Cortex of kidney (tissue), 1 donor: ENCODE measurements at places on chromosomes 6 and 20.

GRCh38 chr20:41249411-41250281, 67.9 kb downstream of the ZHX3 start:
- no peak for DNase-seq

DNA sequence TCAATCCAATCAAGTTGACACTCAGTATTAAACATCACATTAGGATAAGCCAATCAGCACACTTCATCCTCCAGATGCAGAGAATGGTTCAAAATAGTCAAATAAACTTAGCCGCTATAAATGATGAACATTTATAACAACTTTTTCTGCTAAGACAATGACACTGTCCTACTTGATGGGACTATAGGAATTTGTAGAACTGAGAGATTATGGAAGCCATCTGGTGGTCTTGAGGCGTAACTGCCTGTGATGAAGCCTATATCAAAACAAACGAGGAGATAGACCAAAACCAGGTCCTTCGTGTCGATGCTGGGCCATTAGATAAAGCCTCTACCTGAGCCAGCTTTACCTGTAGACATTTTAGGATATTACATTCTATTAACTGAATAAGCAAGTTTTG, 631.1 kb downstream of the COL12A1 start:
- DNase-seq = no peak

- DNase-seq = no peak
Observed at GRCh38 chr20:24768713-24769601, 180.1 kb upstream of the CST7 start.

DNA sequence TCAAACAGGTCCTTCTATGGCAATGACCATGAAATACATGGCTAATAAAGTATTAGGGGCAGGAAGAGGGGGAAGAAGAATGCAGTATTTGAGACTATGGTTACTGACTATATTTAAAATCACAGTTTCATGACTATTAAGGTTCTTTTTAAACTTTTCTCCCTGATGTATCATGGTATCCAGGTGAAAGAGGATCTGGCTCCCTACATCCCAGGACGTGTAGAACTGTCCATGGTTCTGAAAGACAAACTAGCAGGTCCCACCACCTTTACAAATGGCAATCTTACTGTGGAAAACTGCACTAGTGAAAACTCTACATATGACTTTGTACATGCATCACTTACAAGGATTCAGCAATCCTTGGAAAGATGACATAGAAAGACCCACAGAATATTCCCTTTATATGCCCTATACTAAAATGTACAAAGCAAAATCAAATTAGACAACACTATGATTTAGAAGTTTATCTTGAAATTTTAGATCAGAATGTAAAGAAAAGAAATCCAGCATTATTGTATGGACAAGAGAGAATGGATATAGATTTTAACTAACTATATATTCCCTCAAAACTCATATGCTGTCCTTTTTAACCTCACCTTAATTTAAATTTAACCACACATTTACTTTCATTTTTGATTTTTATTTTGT, 33.5 kb downstream of the RPP21 start:
- no peak for DNase-seq

DNA sequence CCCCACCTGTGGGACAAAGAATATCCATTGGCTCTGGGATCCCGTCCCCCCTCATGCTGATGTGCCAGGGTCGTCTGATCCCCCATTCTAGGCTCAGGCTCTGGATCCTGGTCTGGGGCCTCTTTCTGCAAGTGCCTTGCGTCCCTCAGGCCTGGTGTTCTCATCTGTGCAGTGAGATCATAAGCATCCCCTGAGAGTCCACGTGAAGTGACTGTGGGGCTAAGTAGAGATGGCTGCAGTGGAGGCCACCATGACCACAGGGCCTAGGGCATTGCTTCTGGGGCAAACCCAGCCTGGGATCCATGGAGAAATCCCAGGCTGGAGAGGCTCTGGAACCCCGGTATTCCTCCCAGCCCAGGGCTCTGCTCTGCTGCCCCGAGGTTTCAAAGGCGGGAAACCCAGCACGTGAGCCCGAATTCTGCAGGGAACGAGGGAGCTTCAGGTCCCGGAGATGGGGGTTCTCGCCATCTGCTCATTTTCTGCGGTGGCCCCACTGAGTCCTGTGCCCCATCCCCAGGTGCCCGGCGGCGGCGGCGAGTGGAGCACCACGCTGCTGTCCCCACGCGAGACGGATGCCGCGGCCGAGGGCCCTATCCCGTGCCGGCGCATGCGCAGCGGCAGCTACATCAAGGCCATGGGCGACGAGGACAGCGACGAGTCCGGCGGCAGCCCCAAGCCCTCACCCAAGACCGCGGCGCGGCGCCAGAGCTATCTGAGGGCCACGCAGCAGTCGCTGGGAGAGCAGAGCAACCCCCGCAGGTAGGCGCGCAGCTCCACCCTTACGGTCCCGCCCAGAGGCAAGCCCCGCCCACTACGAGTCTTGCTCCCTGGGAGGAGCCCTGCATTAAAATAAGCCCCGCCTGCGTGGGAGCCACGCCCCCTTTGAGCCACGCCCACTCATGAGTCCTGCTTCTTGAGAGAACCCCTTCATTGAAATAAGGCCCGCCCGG, 105.5 kb upstream of the MYL9 start:
- DNase-seq = no peak

GRCh38 chr6:118333772-118334171, 214.3 kb upstream of the PLN start:
- DNase-seq = no peak

DNA sequence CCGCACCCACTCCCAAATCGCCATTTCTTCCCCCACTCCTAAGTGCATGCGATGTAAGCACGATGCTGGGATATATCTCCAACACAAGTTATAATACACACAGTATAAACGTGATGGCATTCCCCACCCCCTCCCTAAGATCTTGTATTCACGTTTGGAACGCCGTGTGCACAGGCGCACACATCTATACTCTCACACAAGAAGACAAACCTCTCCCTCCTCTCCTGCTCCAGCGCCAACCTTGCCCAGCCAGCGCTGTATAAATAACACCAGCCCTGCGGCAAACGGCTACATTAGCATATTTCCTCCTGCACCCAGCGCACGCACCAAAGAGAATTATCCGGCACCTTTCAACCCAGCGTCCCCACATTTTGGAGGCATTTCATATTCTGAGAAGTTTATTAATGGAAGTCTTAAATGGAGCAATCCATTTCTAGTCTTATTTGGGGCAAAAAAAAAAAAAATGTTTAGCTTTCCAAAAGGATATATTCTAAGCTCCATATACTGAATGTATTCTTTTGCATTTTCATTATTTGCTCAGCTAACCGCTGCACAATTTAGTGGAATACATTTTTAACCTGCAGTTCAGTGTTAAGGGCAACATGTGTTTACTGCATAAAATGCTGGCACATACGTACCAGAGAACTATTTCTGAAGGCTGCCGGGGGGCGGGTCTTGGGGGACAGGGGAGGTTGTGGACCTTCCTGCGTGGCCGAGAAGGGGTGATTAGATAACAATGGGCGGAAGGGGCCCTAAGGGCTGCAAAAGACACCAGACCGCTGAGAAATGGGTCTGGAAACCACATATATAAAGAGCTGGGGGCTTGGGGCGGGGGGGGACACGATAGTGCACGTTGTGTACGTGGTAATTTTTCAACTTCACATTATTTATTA, 1.1 kb upstream of the SLC22A23 start:
- DNase-seq = no peak

GRCh38 chr20:51574248-51575033, 31.9 kb upstream of the NFATC2 start:
- DNase-seq = no peak

- no peak for DNase-seq
Observed at GRCh38 chr20:15214051-15214450, 876.6 kb upstream of the FLRT3 start.
